ENCODE measurements at places on chromosomes 12 and 14.
A peak's percentile ranks its signal among the peaks of the same experiment; 100 is the strongest.

DNA sequence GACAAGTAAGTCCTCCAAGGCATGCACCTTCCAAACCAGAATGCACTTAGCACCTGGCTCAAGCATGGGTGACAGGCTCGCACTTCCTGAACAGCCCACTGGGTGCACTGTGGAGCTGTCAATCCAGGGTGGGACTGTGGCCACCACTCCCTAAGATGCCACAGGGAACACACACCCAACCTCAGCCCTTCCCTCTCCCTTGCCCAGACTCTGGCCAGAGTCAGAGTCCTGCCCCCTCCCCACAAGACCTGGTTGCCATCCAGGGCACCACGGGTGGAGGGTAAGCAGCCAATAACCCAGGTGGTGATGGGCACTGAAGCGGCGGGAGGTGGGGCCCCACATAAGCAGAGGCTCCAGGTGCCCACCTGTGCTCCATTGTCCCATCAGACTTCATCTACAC lies 160.6 kb downstream of the MYRFL start:
- peak; percentile 38 for DNase-seq

- no peak for DNase-seq
These were observed 215.0 kb upstream of the PWP1 start for GRCh38 chr12:107470645-107471044.

DNA sequence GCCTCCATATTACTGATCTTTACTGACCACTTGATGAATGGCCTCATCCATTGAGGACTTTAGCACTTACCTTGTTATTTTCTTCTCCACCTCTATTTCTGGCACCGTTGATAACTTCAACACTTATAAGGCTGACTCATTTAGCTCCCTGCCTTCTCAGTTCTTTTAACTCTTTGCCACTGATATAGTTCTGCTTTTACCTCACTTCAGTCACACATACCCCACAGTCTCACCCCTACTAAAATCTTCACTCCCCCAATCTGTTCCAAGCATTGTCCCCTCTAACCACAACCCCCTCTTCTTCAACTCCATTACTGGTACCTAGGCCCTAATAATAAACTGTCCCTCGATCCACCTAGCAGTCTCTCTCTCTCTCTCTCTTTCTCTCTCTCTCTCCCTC lies 141.0 kb downstream of the PAH start:
- no peak for DNase-seq

- DNase-seq, result no peak
These were observed 18.6 kb upstream of the TDRD9 start for GRCh38 chr14:103909531-103910261.

- no peak for DNase-seq
These were observed 118.9 kb downstream of the ETV6 start for GRCh38 chr12:11768233-11768965.

DNA sequence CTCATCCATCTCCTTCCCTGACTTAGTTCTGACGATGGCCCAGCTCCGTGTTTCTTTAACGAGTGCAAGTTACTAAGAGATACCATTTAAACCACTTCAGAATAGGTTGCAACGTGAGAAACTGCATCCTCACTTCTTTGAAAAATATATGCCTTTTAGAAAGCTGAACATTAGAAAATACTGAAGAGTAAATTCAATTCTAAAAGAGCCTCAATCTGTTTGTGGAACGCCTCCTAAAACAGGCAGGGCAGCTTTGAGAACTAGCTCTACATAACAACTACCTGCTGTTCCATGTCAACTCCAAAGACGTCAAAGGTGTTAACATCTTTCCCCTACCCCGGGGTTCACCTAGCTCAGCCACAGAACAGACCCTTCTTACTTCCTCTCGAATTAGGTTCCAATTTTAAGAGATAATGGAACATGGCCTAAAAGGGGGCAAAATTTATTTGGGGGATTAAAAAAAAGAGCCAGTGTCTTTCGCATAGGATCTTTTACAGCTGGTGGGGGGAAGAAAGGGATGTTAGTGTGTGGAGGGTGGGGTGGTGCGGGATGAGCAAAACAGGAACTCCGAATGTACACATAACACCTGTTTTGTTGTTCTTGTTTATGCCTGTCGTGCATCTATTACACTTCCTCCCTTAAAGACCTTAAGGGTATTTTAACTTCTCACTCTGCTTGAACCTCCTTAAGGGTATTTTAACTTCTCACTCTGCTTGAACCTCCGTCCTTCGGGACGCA lies 3.3 kb downstream of the BHLHE41 start:
- no peak for DNase-seq

Data from ELR (cell line).